Activated T-cell treated with anti-CD3 and anti-CD28 coated beads, Interleukin-2, amount 50 U/mL, for 4 hours (primary cell): ENCODE measurements at places on chromosomes 16 and 17.

GRCh38 chr17:81431545-81432482, 36.6 kb downstream of the BAHCC1 start:
- DNase-seq: no peak

DNA sequence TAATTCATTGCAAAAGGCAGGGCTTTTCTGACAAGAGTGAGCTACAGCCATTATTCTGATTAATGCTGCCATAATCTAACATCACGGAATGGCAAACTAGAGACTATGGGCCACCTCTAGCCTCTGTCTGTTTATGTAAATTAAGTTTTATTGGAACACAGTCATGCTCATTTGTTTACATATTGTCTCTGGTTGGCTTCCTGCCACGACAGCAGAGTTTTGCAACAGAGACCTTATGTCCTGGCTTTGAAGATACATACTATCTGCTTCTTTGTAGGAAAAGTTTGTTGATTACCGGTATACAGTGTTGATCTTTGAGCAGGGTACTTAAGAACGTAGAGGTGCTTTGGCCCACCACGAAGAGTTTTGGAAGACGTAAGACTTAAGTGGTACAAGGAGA, 715.9 kb upstream of the RBFOX1 start:
- no peak for DNase-seq

DNA sequence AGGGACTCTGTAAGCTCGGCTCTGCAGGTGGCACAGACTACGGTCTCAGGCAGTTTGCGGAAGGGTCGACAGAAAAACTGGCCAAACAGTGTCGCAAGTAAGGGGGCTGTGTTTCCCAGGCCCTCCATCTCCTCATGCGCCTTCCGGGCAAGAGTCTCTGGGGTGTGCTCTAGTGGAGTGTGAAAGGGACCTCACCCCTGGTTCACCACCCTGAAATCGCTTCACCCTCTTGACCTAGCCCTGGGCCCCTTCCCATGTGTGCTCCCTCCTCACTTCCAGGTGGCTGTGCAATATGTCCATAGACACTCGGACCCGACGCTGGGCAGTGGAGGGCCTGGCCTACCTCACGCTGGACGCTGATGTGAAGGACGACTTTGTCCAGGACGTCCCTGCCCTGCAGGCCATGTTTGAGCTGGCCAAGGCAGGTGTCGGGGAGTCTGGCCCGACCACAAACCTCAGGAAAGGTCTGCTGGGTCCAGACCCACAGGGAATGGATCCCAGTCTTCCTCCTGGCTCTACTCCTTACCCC, 22.3 kb downstream of the UNC45B start:
- DNase-seq: no peak

DNA sequence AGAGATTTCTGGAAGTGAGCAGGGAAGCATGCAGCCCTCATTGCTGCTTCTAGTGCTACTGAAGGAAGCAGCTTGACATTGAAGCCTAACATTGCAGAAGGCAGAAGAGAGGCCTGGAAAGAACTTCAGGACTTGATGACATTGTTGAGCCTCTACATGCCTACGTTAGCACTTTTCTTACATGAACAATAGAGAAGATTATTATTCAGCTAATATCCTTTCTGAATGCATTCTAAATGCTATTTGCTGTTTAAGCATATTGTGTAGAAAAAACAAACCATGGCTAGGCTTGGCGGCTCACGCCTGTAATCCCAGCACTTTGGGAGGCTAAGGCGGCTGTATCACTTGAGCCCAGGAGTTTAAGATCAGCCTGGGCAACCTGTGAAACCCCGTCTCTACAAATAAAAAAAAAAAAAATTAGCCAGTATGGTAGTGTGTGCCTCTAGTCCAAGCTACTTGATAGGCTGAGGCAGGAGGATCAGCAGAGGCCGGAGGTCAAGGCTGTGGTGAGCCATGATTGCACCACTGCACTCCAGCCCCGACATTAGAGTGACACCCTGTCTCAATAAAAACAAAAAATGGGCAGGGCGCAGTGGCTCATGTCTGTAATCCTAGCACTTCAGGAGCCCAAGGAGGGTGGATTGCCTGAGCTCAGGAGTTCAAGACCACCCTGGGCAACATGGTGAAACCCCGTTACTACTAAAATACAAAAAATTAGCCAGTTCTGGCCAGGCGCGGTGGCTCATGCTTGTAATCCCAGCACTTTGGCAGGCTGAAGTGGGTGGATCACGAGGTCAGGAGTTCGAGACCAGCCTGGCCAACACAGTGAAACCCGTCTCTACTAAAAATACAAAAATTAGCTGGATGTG, 2.2 kb upstream of the AURKB start:
- no peak for DNase-seq

- no peak for DNase-seq
Observed at GRCh38 chr16:51707666-51708065, 556.6 kb upstream of the SALL1 start.
